ENCODE measurements at places on chromosomes 4 and X.

- DNase-seq, result no peak
Measured at GRCh38 chrX:7286168-7286837, 138.3 kb upstream of the PUDP start.

GRCh38 chr4:81756973-81757372 lies 285.3 kb upstream of the RASGEF1B start:
- DNase-seq, result no peak

DNA sequence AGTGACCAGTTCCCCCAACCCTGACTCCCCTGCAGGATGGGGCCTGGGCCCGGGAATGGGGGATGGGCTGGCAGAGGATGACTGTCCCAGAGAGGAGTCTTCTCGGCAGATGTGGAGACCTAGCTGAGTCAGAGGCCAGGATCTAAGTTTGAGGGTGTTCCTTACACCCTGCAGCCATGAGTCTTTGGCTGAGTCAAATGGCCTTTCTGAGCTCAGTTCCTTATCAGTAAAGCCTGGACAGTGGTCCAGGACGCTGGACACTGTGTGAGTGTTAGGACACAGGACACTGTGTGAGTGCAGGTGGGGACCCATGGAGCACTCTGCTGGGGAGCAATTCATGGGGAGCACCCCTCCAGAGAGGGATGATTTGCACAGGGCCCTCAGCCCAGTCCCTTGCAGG lies 5.0 kb downstream of the IL9R start:
- DNase-seq, result no peak

- DNase-seq, result no peak
Measured at GRCh38 chr4:52751487-52751911, 274 bp upstream of the ERVMER34-1 start.

DNA sequence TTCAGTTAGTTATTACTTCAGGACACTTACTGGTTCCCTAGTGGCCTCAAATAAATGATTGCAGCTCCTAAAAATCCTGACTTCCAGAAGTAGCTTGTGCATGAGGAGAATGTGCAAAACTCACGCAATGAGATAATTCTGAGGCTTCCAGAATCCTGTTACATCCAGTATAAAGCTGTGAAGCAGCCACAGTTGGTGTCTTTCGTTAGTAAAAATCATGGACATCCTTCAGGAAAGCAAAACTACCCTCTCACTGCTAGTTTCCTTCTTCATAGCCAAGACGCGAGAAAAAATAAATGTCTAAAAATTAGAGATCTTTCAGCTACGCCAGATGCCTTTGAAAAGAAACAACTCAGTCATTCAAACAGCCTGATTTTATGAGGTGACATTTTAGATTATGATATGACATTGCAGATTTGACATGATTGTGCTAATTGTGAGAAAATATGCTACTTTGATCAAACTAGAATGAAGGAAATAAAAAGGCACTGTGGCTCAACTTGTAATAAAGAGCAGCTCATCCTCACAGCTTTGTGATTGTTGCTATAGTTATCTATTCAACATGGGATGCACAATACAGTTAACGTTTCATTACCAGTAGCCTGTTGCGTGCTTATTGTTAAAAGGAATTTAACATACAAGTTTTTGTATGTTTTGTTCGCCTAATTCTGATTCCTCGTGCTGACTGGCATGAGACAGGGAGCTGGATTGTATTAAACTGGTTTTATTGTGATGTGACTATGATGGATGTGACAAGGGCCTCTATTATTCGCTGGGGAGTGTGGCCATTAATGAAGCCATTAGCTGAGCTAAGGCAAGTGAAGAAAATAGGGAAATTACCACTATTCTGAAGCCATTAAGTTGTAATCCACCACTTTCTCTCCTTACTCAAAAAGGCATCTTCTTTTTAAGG lies 40.5 kb downstream of the AFF2 start:
- no peak for DNase-seq

GRCh38 chr4:171847751-171848150 lies 34.5 kb downstream of the GALNTL6 start:
- no peak for DNase-seq

- no peak for DNase-seq
Measured at GRCh38 chr4:179398414-179398813, 1956.2 kb upstream of the AGA start.

GRCh38 chrX:149910178-149910695 lies 19.1 kb upstream of the HSFX4 start:
- DNase-seq, result no peak

GRCh38 chrX:1600406-1601050 lies 9.1 kb downstream of the AKAP17A start:
- DNase-seq, result no peak

- no peak for DNase-seq
Measured at GRCh38 chrX:46561824-46562657, 11.5 kb upstream of the CHST7 start.

- no peak for DNase-seq
Measured at GRCh38 chr4:121122661-121123060, 41.5 kb downstream of the TNIP3 start.

GRCh38 chr4:1460967-1461868 lies 55.0 kb upstream of the NKX1-1 start:
- no peak for DNase-seq

DNA sequence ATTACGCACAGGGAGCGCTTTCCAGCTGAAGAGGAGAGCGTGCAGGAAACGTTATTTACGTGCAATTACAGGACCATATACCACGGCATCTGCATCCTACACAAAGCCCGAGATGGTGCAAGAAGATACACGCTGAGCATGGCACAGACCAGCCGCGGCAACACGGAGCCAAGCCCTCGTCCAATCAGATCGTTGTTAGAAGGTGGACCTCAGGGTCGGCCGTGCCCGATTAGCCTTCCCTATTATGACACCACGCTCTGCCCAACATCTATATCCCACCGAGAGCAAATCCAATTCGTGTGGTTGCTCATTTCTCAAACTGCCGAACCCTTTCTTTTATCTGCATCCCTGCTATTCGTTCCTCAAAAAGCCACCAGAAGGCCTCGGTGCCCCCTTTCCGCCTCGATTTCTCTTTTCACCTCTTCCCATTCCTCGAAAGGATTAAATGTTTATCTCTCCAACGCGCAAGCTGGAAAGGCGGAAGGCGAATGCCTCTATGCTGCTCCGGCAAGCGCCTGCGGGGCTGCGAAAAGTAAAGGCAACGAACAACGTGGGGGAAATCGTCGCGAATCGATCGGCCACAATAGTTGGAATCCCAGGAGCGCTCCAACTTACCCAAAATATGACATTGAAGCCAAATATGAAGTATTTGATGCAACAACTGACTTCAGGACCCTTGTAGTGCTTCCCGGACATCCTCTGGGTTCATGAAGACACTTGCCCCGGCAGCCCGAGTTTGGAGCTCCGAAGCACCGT lies 702 bp downstream of the TSPAN5 start:
- DNase-seq, result no peak

- DNase-seq, result no peak
Measured at GRCh38 chr4:138845054-138845453, 170.5 kb upstream of the NOCT start.

DNA sequence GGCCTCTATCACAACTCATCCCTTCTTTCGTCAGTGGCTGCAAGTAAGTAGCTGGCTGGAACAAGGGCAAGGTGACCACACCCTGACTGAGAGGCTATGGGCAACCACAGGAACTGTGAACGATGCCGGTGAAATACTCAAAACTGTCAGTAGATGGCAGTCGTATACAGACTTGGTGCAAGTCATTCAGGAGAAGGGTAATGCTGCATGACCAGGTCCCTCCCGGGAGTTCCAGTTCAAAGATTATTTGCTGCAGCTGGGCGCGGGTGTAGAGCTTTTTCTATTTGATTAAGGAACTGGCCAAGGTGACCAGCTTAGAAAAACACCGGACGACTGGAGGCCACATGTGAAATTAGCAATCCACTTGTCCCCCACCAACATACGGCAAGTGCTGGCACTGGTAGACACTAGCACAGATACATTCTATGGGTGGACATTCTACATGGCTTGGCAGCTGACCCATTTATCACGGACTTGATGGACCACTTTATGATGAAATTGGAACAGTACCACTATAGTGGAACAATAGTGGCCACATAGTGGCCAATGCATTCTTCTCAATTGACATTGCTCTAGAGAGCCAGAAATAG lies 726.6 kb downstream of the TRAM1L1 start:
- no peak for DNase-seq

GRCh38 chr4:48321312-48321711 lies 20.0 kb upstream of the SLAIN2 start:
- no peak for DNase-seq

GRCh38 chr4:183635321-183635720 lies 23.7 kb downstream of the RWDD4 start:
- DNase-seq, result no peak

GRCh38 chr4:173243321-173243720 lies 74.7 kb downstream of the GALNT7 start:
- no peak for DNase-seq

DNA sequence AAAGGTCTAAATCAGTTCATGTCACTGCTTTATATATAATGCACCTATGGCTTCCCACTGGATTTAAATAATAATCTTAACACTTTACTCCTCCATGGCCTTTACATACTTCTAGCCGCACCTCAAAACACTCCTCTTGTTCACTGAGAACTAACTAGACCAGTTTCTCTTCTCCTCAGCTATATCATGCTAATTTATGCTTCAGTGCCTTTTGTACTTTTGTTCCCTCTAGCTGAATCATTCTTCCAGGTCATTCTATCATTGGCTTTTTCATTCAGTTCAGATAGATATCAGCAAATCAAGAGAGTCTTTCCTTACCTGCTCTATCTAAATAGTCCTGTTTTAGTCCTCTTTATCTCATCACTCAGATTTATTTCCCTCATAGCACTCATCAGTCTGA lies 64.2 kb downstream of the TET2 start:
- DNase-seq, result no peak

DNA sequence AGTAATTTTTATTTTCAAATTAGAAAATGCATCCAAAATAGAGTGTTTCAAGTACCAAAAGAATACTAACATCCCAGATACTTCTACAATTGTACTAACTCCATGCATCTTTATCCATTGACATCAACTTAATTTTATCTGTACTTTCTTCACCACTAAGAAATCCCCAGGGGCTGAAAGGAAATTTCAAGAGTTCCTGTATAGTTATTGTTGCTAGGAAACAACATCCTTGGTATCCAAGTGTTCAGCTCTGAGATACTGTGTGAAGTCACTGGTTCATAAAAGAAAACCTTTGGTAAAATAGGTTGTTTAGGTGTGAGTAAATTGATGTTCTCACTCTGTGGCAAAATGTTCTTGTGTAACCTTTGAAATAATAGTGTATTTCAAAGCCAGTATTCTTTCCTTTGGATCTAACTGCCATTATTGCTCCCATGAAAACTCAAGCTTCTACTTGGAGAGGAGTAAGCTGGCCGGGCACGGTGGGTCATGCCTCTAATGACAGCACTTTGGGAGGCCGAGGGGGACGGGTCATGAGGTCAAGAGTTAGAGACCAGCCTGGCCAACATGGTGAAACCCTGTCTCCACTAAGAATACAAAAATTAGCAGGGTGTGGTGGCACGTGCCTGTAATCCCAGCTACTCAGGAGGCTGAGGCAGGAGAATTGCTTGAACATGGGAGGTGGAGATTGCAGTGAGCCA lies 72.9 kb downstream of the COMMD8 start:
- no peak for DNase-seq

- no peak for DNase-seq
Measured at GRCh38 chr4:98838977-98839618, 89.8 kb downstream of the EIF4E start.

DNA sequence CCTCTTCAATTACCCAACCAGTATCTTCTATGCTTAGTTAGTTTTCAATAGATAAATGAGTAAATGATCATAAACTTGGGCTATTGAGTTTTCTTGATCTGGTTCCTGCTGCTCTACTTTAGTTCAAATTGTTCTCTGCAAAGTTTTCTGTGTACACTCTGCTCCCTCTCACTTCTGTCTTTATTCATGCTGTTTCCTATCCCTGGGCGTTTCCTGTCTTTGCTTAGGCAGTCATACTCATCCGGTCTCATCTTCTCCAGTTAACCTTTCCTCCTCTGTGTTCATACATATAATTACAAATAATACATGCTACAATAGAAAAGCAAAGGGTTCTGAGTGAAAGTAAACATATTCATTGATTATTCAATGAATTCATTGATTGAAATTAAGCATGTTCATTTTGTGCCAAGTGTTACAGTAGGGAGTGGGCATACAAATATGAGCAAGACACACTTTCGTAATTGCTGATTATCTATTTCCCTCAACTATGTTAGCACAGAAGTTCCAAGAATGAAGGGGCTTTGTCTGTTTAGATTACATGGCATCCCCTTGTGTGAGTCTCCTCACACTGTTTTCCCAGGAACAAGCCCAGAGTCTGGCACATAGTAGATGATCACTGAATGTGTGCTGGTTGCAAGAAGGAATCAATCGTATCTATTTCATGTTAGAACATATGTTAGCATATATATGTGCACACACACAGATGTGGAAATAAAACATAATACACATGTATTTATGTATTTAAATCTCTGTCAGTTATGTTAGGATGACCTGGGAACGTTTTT lies 1.1 kb downstream of the RAB39B start:
- no peak for DNase-seq

Measured in stimulated activated CD8-positive, alpha-beta memory T cell treated with anti-CD3 and anti-CD28 coated beads, Interleukin-2, amount 100 ng/mL, for 1 hour (primary cell).